Activated T-cell treated with anti-CD3 and anti-CD28 coated beads for 1 hour (primary cell): ENCODE measurements at places on chromosomes 3 and 15.

GRCh38 chr15:61780278-61780980 is 279.8 kb downstream of the VPS13C start:
- DNase-seq = no peak

- DNase-seq = no peak
Observed at GRCh38 chr3:11356269-11356668, 84.1 kb downstream of the ATG7 start.

GRCh38 chr3:59443618-59444293 is 393.9 kb upstream of the CFAP20DC start:
- DNase-seq = no peak

- no peak for DNase-seq
Observed at GRCh38 chr3:63228677-63229076, 49.4 kb upstream of the SYNPR start.

- DNase-seq = no peak
Observed at GRCh38 chr15:83320404-83320803, 35.9 kb upstream of the BNC1 start.

GRCh38 chr3:133401374-133402135 is 1.7 kb downstream of the BFSP2 start:
- DNase-seq = no peak

- no peak for DNase-seq
Observed at GRCh38 chr3:11131371-11131770, 22.9 kb upstream of the HRH1 start.

GRCh38 chr3:102265720-102266119 is 169.1 kb upstream of the ZPLD1 start:
- DNase-seq = no peak

- no peak for DNase-seq
Observed at GRCh38 chr3:24713516-24713915, 218.9 kb upstream of the THRB start.

- no peak for DNase-seq
Observed at GRCh38 chr15:22978691-22979237, 1.4 kb downstream of the CYFIP1 start.

DNA sequence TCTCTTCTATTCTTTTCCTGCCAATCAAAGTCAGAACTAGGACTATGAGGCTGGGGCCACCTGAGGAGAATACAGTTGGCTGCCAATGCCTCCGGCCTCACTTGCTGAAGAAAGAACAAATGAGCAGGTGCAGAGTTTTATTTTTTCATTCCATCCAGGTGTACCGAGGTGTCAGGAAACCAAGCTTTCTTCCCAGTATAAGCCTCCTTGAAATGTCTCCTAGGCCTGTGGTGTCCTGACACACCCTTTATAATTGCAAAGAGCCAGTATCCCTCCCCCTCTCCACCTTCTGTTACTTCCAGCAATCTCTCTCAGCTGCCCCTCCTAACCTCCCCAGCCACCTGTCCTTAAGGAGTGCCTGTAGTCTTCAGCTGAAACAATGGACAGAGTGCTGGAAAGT is 127.9 kb downstream of the SLC9A9 start:
- DNase-seq = no peak

GRCh38 chr15:60350108-60350507 is 47.7 kb downstream of the ANXA2 start:
- no peak for DNase-seq

DNA sequence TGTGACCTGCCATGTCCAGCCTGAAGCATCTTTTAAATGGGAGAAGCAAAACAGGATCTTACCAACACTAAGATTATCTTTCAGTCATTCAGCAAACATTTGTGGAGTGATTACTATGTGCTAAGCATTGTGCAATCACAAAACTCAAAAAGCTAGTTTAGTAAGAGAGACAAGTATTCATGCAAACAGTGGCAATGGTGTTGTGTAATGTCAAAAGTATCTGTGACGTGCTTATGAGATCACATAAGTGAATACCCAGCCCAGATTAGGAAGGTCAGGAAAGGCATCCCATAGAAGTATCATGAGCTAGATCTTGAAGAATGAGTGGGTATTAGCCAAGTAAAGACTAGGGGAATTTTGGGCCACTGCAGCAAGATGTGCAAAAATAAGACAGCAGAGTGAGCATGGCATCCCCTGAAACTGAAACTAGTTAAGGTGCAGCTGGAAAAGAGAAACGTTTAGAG is 32.1 kb downstream of the SEC62 start:
- DNase-seq = no peak

- no peak for DNase-seq
Observed at GRCh38 chr3:194723846-194724618, 38.3 kb downstream of the FAM43A start.

- DNase-seq = no peak
Observed at GRCh38 chr3:8767667-8768363, 1.6 kb downstream of the OXTR start.

GRCh38 chr3:25153561-25153960 is 274.5 kb upstream of the RARB start:
- DNase-seq = no peak

DNA sequence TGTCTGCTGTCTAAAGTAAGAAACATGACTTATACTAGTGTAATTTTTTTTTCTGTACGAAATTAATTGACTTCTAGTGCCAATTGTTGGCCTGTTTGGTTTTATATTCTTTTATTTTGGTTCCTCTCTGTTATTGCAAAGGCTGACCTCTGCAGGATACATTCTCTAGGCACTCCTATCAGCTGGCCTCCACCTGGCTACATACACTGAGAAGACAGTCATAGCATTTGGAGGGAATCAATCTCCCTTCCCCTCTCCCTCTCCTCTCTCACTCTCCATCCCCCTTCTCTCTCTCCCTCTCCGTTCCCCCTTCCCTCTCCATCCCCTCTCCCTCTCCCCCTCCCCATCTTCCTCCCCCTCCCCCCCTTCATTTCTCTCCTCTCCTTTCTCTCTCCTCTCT is 116.7 kb downstream of the MCTP2 start:
- no peak for DNase-seq
